Uterus (tissue), 4 donors: ENCODE measurements at places on chromosomes 7 and 10. TPM values are rescaled to one million over a fixed set of nuclear protein-coding genes. Genes with fewer than 3 reads are reported as not detected.

ARMH3 gene
- 21.8 TPM for total RNA-seq

GRM8 gene
- total RNA-seq: 3.9 TPM

CPN1 gene
- total RNA-seq: not detected

ASZ1 gene
- not detected for total RNA-seq

KIF5B gene
- total RNA-seq: 109 TPM

ACBD7 gene
- not detected for total RNA-seq

TMEM229A gene
- total RNA-seq: 7.1 TPM

LRRC18 gene
- total RNA-seq: 0.21 TPM
